ENCODE measurements at places on chromosomes 3 and 15.

DNA sequence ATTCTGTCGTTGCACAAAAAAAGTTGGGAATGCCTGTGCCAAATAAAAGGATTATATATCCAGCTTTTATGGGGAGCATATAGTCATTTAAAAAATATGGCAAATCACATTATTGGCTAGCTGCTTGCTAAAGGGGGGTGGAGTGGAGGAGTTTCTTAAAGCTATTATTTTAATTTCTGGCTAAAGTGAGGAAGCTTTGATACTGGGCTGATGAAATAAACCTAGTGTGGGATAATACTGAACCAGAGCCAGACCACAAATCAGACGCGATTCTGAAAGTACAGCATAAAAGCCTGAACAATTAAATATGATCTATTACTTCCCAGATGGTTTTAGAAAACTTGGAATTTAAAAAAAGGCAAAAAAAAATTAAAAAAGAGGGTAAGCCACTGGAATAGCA, 14.4 kb downstream of the POLR2M start:
- DNase-seq: peak; percentile 69

GRCh38 chr3:58683466-58683865, 16.9 kb upstream of the FAM3D start:
- peak; percentile 59 for DNase-seq

DNA sequence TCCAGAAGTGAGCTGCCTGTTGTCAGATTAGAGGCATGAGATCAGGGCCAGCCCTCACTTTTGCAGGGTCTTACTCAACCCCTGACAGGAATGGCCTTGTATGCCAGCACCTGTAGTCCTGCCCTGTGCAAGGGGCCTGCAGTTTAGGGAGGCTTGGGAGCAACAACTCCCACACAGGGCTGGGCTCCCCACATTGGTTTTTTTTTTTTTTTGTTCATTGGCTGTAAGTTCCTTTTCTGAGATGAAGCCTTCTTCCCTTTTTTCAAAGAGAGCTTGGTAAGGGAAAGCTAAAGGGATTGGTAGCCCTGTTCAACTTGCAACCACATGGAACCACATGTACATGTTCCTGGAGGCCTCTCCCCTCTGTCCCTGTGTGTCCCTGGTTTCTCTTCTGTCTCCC, 46.4 kb downstream of the TNFAIP8L3 start:
- no peak for DNase-seq

GRCh38 chr15:31024330-31024729, 32.9 kb upstream of the MTMR10 start:
- DNase-seq: peak; percentile 99

GRCh38 chr15:36893276-36893675, 207.1 kb downstream of the MEIS2 start:
- DNase-seq: no peak

DNA sequence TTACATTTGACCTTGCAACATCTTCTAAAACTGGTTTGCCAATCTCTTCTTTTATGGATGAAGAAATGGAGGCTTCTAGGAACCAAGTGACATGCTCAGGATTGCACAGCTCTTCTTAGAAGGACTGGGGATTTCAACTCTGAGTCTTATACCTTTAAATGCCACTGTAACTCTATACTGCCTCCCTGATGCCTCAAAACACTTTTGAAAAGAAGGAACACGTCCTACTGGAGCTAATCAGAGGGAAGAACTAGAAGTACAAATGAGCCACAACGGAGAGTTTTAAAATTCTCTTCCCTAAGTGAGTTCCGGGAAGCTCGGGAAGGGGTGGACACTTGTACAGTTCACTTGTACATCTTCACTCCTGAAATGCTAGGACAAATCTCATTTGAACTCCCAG, 949 bp upstream of the MITF start:
- DNase-seq: no peak

GRCh38 chr15:57385923-57386390, 9.7 kb downstream of the CGNL1 start:
- no peak for DNase-seq

- peak; percentile 71 for DNase-seq
Observed at GRCh38 chr3:73508330-73508954, 116.3 kb downstream of the PDZRN3 start.

DNA sequence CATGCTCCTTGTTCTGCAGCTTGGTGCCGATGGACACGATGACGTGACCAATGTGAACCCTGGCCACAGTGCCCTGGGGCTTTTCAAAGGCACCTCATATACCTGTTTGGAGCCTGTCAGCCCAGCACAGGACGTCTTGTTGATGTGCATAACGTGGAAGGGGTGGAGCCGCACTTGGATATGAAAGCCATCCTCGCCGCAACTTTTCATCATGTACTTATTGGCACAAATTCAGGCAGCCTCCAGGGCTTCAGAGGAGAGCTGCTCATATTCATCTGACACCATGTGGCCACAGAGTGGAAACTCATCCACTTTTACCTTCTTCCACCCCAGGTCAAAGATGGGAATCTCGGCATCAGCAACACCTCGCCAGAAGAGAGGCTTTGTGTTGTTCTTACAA, 24.7 kb downstream of the POPDC2 start:
- no peak for DNase-seq

DNA sequence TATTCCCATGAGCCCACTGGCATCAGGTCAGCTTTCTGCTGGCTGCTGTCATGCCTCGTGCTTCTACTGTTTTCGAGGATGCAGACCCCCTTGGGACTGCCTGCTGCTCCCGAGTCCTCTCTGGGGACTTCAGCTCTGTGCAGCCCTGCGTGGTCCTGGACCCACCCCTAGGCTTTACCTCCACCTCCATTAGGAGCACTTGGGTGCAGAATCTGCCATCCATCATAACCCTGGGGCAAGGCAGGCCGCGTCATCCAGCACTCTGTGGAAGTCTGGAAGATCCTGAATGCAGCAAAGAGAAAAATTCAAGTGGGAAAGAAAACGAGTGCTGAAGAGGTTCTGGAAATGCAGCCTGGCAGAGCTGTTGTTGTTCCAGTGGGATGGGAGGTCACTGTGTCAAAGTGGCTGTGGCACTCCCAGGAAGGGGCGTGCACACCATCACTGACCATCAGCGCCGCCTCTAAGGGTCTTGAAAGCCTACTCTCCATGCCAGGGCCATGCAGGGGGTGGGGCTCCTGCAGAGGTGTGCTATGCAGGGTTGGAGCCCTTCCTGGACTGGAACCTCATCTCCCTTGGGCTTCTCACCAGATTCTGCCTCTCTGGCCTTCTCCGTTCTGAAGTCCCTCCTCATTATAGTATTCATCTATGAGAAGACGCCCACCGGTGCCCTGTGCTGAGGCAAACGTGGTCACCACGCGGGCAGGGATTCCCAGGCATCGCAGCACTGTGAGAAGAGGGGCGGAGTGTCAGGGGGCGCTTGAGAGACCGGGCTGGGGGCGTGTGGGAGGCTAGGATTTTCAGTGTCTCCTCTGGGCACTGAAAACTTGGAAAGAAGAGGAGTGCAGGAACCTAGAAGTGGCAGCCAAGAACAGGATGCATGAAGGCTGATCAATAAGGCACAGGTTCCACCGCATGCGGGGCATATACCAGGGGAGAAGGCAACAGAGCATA, 12.5 kb downstream of the EPB42 start:
- no peak for DNase-seq

DNA sequence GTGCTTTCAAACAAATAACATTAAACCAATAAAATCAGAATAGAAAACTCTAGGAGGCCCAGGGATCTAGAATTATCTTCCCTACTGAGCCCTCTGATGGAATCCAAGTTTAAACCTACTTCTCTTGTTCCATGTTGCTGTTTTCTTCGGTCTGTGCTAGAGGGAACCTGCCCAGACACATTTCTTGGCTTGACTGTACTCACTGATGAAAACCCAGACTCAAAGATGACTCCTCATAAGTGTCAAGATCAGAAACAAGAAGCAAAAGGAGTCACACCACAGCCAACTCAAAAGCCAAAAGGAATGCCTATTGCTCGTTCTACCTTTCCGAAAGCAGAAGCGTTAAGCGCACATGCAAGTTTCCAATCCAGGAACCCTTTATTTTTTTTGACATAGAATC, 31.6 kb downstream of the SCAP start:
- no peak for DNase-seq

- no peak for DNase-seq
Observed at GRCh38 chr3:87501076-87501475, 224.7 kb upstream of the POU1F1 start.

GRCh38 chr3:52167240-52167639, 13.0 kb upstream of the POC1A start:
- DNase-seq: no peak

DNA sequence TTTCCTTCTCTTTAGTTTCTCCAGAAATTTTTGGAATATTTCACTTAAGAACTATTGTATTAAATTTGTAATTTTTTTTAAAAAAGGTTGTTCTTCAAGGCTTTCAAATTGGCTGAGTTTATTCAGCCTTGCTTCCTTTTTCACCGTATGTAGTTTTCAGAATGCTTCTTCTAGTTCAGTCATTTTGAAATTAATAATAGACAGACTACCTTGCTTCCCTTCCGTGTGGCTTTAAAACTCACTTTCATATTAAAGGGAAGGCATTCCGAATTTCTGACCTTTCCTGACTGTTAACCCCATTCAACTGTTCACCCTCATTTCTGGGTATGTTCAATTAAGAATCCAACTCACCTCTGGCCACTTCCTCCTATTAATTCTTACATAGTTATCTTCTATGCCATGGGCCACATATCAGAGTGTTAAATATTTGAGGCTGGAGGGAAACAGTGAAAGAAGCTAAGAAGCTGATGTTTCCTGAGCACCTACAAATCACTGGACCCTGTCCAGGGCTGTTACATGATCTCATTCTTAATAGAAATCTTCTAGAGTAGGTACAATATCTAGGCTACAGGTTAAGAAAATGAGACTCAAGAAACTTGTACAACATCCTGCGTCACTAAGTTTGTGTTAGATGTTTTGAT, 237.5 kb downstream of the P3H2 start:
- no peak for DNase-seq

DNA sequence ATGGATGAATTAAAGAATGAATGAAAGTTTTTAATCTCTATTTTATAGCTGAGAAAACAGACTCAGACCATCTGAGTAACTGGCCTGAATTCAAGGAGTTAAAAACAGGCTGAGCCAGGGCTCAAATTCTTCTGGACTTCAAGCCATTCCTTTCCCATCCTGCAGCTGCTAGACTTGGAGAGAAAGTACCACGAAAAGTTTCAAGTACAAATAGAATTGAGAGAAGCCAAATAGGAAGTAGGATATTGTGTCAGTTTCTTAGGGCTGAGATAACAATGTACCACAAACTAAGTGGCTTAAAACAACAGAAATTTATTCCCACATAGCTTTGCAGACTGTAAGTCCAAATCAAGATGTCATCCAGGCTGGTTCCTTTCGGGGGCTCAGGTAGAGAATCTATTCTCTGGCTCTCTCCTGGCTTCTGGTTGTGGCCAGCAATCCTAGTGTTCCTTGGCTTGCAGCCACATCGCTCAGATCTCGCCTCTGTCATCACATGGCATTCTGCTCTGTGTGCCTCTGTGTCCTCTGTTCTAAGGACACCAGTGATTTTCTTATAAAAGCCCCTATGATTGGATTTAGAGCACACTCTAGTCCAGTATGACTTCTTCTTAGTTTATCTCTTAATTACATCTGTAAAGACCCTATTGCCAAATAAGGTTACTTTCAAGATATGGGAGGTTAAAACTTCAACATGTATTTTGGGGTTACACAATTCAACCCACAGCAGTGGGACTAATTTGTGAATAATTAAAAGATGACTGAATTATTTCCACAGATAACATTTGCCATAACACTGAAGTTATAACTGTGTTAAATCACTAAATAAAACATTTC, 25.7 kb upstream of the GOLIM4 start:
- DNase-seq: no peak

GRCh38 chr3:116643001-116643400, 66.6 kb upstream of the TUSC7 start:
- no peak for DNase-seq

GRCh38 chr3:23797491-23797890, 8.3 kb upstream of the UBE2E1 start:
- no peak for DNase-seq

- no peak for DNase-seq
Observed at GRCh38 chr3:50139308-50139707, 15.8 kb upstream of the SEMA3F start.

GRCh38 chr15:68510558-68510957, 68.2 kb upstream of the CORO2B start:
- DNase-seq: no peak

- DNase-seq: peak; percentile 53
Observed at GRCh38 chr3:99536555-99537314, 101.7 kb upstream of the COL8A1 start.

DNA sequence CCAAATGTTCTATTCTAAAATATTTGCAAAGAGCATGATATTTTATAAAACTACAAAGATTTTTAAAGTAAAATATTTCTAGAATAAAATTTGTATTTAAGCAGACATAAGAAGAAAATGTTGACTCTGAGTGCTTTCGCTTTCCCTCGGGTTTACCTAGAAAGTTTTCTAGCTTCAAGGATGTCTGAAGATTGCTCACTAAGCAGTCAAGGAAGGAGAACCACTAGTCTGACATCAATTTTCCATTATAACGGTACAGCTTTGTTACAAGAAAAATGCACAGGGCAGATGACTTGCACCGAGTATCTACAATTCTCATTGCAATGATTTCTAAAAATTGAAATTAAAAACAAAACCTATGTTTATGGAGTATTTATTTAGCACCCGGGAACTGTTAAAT, 14.2 kb downstream of the GPR15 start:
- no peak for DNase-seq

DNA sequence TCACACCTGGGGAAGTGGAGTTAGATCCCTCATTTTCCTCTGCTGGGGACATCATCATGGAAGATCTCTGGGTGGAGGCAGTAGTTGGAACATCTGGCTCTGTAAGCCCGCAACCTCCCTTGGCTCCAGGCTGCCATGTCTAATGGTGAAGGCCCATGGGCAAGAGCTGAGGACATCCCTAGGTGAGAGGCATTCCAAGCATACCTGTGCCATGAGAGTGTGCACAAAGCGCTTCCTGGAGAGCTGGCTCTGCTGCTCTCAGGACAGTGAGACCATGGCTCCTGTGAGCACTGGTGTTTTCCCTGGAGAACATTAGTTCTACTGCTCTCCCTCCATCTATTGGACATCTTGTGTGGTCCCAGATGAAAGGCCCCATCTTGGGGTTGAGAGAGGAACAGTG, 7.7 kb downstream of the MAPKAPK3 start:
- DNase-seq: no peak

- DNase-seq: no peak
Observed at GRCh38 chr3:138381950-138382715, 33.8 kb downstream of the MRAS start.

DNA sequence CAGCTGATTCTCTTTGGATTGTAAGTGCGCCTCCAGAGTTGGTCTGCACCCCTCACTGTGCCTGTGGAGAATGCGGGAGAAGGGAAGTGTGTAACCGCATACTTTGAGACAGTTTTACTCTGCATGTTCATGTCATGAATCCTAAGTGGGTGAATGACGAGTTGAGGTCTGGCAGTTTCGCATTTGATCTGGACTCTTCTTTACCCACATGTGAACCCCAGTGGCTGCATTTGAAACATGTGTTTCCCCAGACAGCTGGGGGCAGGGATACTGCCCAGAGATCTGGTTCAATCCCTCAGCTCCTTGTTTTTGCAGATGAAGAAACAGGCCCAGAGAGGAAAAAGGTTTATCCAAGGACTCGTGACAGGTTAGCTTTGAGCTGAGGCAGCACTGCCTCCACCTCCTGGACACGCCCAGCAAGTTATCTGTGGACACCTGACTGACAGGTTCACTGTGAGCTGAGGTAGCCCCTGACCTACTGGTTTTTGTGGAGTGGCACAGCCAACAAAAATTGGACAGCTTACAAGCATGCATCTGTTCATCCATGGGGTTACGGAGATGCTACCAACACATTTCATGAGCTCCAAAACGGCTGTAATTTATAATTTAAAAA, 207.3 kb downstream of the XXYLT1 start:
- DNase-seq: no peak
